RPMI7951 (cell line): ENCODE measurements at places on chromosomes 6 and 20. TPM values are rescaled to one million over a fixed set of nuclear protein-coding genes. Genes with fewer than 3 reads are reported as not detected.

The TFAP2C gene
- 104 and 106 TPM in 2 replicates for total RNA-seq

The CDSN gene
- not detected in 2 replicates for total RNA-seq

DNA sequence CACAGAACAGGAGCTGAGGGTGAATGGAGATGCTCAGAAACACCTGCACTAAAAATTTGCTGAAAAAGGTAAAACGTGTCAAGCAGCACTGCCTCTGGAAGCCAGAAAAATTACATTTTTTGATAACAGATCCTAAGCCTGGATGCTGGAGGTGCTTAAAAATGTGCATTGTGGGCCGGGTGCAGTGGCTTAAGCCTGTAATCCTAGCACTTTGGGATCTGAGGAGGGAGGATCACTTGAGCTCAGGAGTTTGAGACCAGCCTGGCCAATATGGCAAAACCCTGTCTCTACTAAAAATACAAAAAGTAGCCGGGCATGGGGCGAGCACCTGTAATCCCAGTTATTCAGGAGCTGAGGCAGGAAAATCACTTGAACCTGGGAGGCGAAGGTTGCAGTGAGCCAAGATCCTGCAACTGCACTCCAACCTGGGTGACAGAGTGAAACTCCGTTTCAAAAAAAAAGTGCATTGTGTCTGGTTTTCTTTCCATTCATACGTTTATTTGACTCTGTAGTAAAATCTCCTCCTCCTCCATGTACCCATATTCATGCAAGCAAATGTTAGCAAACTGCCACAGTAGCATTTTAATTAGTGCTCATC is 587 bp upstream of the BTN3A1 start:
- no peak for DNase-seq

GRCh38 chr20:54151075-54151439 is 22.7 kb downstream of the CYP24A1 start:
- no peak for DNase-seq

- DNase-seq: no peak
Observed at GRCh38 chr6:31129130-31129529, 8.9 kb upstream of the CDSN start.

DNA sequence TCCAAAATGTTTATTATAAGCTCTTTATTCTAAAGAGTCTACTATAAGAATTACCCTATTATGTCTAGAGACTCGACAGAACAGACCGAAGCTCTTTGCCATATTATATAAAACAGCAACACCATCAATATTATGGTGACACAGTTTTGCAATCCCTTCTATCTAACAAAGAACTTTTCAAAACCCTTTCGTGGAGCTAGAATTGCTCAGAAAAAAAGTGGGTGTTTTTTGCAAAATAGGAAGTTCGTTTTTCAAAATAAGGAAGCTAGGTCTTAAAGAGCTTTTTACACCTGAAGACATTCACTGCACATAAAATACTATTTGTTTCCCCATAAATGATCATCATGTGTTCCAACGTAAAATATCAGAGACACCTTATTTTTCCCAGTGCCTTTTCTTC is 240.0 kb downstream of the FOXC1 start:
- no peak for DNase-seq
